ENCODE measurements at places on chromosomes 6 and 20. TPM values are rescaled to one million over a fixed set of nuclear protein-coding genes. Genes with fewer than 3 reads are reported as not detected.

DNA sequence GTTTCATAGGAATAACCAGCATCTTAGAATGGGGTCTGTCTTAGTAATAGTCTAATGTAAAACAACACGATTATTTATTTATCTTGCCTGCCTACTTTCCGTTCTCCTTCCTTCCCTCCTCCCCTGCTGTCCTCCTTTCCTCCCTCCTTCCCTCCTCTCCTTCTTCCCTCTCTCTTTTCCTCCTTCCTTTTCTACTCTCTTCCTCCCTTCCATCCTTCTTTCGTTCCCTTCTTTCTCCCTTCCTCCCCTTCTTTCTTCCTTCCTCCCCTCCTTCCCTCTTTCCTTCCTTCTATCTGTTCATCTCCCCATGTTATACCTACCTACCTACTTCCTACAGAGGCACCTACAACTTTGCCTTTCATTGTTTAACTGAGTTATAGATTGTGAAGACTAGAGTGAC, 940.6 kb downstream of the KIF16B start:
- H3K27ac ChIP-seq: no peak overlapping the region
- no peak overlapping the region for H3K4me3 ChIP-seq
- DNase-seq: no peak
- H3K27me3 ChIP-seq: no peaks in the 10 kb centered on the region
- H3K36me3 ChIP-seq: no peaks in the 10 kb centered on the region

- no peak for DNase-seq
- H3K4me1 ChIP-seq: no peaks in the 10 kb centered on the region
- no peak overlapping the region for H3K27ac ChIP-seq
- H3K4me3 ChIP-seq: no peak overlapping the region
These were observed 391.6 kb downstream of the ADGRB3 start for GRCh38 chr6:69026715-69027114.

GRCh38 chr6:149566410-149567193, 427 bp downstream of the GINM1 start:
- H3K4me1 ChIP-seq: peaks cover 11% of the 10 kb centered on the region
- peaks cover 3% of the 10 kb centered on the region for H3K27me3 ChIP-seq
- H3K36me3 ChIP-seq: no peaks in the 10 kb centered on the region

- no peaks in the 10 kb centered on the region for H3K27me3 ChIP-seq
- no peak overlapping the region for H3K4me3 ChIP-seq
These were observed 173.0 kb downstream of the AIG1 start for GRCh38 chr6:143233554-143234285.

GRCh38 chr6:89284963-89285735, 29.9 kb downstream of the GABRR2 start:
- H3K27me3 ChIP-seq: no peaks in the 10 kb centered on the region
- no peak overlapping the region for H3K4me3 ChIP-seq
- no peak for DNase-seq
- H3K36me3 ChIP-seq: no peaks in the 10 kb centered on the region
- peaks cover 4% of the 10 kb centered on the region for H3K4me1 ChIP-seq
- no peak overlapping the region for H3K27ac ChIP-seq

The CDH26 gene
- total RNA-seq: 0.47 TPM

The PTK6 gene
- total RNA-seq: 0.35 TPM
